Fibroblast of skin of abdomen (primary cell): ENCODE measurements at places on chromosomes 4 and X.

- peak; percentile 53 for DNase-seq
Observed at GRCh38 chrX:129876771-129877305, 29.1 kb upstream of the UTP14A start.

DNA sequence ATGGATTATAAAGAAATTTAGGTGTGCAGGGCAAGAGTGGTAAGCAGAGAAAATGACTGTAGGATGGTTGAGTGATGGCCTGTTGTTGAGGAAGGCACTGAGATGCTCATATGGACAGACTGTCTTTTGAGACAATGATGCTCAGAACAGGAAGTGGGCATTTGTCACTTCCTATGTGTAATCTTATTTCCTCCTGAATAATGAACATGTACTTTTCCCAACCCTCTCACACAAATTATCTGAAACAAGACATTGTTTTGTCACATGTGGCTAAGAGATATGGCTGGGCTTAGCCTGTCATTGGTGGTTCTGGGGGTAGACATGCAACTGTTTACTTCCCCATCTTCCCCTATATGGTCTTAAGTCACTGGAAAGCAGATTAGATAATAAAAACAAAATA is 240.5 kb downstream of the CFAP47 start:
- no peak for DNase-seq

- DNase-seq = no peak
Observed at GRCh38 chr4:113088050-113088449, 38.6 kb downstream of the ANK2 start.

DNA sequence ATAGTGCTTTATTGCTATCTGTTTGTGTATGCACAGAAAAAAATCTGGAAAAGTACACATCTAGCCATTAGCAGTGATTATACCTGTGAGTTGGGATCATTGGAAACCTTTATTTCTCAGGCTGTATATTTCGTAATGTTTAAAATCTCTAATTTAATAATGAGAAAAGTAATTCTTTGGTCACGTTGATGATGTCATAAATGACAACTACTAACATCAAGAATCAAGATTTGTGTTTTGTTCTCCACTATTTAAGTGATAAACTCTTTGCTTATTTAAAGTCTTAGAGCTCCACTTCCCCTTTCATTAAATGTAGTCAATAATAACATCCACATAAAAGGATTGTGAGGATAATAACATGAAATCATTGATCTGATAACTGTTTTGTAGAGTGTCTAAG is 126.2 kb downstream of the TMA16 start:
- DNase-seq = no peak

DNA sequence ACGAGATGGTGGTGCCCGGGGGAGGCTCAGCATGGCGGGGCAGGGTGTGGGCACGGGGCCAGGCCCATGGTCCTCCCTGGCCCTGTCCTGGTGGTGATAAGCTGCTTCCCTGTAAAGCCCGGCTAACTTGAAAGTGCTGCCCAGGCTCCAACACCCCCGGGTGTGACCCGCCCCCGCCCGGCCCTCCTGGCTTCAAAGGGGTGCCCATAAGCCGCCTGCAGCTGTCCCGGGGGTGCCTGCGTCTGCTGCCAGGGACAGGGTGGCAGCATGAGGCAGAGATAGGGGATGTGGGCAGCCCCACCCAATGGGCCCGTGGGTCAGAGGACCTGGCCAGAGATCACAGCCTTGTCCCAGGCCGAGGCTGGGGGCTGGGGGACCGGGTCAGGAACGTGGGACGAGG is 18.1 kb downstream of the FGFRL1 start:
- DNase-seq = no peak
